ENCODE measurements at places on chromosomes 2 and 18. TPM values are rescaled to one million over a fixed set of nuclear protein-coding genes. Genes with fewer than 3 reads are reported as not detected.

The PAX8 gene
- total RNA-seq = 6.2 TPM

The COQ10B gene
- total RNA-seq = 31.7 TPM

DNA sequence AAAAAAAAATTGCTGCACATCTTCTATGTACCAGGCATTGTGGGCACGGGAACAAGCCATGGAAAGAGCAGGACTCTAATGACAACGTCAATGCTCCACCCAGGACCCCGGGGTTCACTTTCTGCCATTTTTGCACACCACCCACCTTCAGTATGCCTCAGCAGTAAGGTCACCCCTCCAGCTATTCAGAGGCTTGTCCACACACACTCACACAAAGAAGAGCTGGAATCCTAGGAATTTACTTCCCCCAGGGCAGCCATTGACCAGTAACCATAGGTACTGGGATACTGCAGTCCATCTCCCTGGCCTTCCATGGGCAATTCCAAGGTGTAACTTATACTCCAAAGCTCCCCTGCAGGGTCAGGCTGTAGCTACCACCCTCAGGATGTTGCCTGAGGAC is 170.8 kb downstream of the SUCLG1 start:
- no peak for DNase-seq

- no peak for DNase-seq
Observed at GRCh38 chr2:47062681-47063537, 92.2 kb downstream of the STPG4 start.

The AQP4 gene
- 0.63 TPM for total RNA-seq

DNA sequence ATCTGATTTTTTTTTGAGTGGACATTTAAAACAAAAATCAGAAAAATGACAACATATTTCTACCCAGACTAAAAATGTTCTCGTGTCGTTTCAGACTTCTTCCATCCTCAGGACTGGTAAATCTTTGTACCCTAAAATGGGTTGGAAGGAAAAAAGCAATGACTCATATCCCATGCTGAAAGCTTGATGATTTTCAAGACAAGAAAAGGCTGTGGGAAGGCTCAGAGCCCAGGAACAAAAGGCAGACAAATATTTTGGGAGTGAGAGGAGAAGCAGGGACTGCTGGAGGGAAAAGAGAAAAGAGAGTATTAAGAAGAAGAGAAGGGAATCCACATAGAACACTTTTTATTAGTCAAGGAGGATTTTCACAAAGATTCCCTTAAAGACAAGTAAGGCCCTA is 77.1 kb upstream of the CTAGE1 start:
- no peak for DNase-seq

DNA sequence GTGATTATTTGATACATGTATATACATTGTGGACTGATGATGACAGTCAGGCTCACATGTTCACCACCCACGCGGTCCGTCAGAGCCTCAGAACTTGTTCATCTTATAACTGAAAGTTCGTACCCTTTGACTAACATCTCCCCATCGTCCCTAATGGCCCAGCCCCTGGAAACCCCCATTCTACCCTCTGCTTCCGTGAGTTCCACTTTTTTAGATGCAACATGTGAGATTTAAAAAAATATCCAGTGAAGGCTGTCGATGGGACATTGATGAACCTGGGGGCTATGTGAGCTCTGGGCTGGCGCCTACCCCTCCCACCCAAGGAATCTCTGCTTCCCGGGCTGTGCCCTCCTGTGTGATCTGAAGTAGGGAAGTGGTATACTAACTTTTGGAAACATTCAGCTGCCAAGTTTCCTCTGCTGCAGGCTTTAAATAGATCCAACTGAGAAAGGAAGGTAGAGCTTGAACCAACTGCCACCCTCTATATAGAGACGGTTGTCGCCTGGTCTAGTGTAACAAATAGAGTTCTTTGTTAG is 163.8 kb downstream of the FAM210A start:
- no peak for DNase-seq

The TBC1D8 gene
- 14.4 TPM for total RNA-seq

DNA sequence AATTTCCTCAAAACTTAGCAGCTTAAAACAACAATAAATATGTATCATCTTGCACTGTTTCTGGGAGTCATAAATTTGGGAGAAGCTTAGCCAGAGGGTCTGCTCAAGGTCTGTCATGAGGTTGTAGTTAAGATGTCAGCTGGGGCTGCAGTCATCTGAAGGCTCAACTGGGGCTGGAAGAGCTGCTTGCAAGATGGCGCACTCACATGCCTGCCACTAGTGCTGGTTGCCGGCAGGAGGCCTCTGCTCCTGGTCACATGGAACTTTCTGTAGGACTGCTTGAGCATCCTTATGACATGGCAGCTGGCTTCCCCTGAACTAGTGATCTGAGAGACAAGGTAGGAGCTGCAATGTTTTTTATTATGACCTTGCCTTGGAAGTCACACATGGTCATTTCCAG is 215.5 kb upstream of the HAAO start:
- no peak for DNase-seq

DNA sequence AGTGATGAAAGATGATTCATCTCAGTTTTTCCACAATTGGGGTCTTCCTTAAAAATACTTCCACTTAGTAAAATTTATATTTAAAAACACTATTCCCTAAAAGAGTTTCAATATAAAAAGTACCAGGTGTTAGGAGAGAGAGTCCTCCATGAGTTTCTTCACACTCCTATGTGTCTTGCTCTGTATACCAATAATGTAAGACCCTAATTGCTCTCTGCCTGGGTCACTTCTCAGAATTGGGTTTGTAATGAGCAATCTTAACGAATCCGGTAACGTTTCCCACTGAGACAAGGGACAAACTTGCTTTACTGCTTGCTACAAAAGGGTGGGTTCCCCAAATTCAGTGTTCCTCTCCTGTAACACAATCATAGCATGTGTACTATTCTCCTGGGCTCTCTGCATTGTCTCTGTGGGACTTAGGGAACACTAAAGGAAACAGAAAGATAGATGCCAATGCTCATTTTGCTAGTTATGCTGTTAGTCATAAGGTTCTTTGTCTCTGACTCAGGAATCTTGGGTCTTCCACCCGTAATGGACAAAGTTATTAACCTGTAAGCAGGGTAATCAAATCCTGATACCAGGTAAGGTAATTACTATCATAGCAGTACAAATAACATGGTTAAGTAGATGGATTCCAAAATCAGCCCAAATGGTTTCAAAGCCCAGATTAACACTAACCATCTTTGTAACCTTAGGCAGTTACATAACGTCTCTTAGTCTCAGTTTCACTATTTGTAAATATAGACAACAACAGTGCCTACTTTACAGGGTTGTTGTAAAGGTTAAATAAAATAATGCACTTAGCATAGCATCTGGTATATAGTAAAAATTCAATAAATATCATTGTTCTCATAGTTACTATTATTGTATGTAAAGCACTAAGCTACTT is 46.3 kb downstream of the ITSN2 start:
- no peak for DNase-seq

GRCh38 chr2:100928235-100928634 is 73.9 kb upstream of the RPL31 start:
- no peak for DNase-seq

All from mucosa of descending colon (tissue), 3 donors.